Activated T-cell treated with anti-CD3 and anti-CD28 coated beads for 48 hours (primary cell): ENCODE measurements at places on chromosomes 6 and 20.

DNA sequence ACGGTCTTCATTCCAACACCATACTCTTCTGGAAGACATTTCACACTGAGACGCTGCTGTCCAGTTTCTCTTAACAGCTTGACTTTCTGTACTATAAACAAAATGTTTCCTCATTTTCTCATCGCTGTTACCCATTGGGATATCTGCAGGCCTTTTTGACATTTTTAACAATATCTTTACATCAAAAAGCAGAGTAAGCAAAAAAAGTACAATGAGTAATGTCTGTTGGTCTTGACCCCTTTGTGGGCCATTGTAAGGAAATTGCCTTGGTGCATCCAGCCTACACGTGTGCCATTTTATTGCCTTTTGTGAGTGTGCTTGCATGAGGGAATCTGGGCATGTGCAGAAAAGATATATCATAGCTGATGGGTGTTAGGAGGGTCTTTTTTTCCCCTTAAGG is 129.1 kb upstream of the MANEA start:
- DNase-seq, result no peak

DNA sequence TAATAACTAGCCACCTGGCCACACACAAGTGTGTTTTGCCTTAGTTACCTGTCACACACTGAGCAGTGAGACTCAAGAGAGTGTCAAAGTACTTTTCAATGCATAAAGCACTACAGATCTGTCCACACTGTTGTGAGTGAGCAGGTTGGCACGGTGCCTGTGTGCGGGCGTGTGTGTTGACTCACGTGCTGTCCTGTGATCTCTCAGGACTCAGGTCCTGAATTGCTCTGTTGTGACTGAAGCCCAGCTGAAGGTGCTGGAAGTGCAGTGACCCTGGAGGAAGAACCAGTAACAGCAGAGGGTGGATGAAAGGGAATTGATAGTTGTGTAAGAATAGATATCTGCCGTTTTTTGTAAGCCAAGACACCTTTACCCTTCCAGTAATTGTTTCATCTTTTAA is 18.3 kb downstream of the SLC16A10 start:
- DNase-seq, result peak; percentile 23

DNA sequence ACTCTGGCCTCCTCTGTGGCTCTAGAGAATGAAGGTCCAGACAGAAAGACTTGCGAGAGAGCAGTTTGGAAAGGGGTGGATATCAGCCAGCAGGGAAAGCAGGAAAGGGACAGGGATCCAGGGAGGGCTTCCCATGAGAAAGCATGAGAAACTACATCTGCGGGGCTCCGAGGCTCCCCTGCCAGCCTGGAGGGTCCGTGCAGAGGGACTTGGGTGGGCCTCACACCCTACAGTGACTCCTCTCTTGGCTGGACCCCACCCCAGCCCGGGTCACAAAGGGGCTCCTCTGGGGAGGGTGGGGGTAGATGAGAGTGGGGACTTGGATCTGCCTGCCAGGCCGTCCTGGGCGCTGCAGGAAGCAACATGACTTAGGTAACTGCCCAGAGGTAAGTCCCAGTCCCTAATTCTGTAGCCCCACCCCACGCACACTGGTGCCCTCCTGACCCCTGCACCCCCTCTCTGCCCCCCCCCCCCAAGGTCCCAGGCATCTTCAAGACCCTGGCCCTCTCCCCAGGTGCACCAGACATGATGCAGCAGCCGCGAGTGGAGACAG is at the start of gene TMEM239:
Gene TMEM239 (plus strand): TSS at position 335 of the 553 bp plus-strand sequence. CDS start 191 bp downstream, at position 526.
- DNase-seq, result no peak

GRCh38 chr6:161244725-161245124 is 29.1 kb downstream of the AGPAT4 start:
- no peak for DNase-seq

- no peak for DNase-seq
These were observed 36.4 kb downstream of the HDGFL1 start for GRCh38 chr6:22605736-22606135.

DNA sequence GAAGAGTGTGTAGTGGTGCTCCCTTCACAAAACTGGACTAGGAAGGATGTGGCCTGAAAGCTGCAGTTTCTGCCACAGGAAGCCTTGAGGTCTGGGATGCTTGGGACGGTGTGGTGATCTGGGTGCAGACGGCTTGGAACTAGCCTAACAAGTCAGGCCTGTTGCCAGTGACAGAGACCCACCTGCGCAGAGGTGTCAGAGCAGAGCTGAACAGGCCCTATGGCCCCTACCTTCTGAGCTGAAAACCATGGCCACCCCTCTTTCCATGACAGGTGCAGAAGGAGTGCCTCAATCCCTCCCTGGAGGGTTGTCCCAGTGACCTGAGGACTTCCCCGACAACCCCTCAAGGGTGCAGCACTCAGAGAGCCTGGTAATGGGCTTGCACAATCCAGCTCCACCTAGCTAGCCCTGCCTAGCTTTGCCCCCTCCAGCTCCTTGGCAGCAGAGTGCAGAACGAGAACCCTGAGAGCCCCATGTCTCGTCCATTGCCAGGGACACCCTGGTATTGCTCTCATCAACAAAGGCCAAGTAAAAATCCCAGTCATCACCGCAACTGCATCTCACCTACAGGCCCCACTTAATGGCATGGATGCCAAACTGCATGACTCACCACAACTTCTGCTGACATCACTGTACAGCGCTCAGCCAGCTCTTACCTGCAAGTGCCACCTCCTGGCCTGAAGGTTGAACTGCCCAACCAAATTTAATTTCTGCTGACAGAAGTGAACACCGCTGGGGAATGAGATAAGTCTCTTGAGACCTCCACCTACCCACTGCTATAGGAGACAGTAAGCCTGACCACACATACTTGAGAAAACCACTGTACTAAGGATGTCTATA is 563.1 kb downstream of the TFAP2A start:
- no peak for DNase-seq

DNA sequence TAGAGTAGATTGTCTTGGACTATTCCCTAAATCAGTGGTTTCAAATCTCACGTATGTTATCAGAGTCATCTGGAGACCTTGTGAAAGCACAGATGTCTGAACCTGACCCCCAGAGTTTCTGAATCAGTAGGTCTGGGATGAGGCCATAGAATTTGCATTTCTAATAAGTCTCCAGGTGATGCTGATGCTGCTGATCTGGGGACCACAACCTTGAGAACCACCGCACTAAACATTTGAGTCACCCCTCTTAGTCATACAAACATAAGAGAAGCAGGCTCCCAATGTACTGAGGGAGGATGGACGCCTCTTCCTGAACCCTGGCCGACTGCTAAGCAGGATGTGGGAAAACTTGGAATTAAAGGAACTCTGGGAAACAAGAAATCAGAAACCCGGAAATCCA is 187.8 kb upstream of the PRDM1 start:
- DNase-seq, result no peak

GRCh38 chr6:166596776-166597507 is 10.5 kb upstream of the RAMACL start:
- no peak for DNase-seq

DNA sequence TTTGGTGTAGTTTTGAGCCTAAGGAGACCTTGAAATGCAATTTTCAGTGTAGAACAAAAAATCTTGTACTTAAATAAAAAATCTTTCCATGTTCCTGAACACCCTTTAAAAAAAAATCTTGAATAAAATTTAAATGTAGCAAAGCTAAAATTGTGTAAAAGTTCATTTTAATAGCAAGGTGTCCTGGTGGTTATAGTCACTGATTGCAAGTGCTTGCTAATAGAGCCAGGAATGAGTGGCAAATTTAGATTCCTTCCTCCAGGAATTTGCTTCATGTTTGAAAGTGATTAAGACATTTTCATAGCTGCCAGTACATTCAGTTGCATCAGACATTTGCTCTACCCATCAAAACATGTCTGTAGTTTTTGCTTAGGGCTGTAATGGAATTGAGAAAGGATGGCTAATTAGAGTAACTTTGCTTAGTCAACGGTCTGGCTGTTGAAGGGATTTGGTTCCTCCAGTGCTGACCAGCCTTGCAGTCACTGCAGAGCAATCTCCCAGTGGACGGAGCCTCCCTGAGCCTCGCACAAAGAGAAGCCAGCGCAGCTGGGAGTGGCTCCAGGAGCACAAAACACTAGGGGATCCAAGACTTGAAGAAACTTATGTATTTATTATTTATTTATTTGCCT is 36.5 kb downstream of the AKAP12 start:
- DNase-seq, result no peak

- DNase-seq, result no peak
These were observed 8.6 kb upstream of the HECA start for GRCh38 chr6:139126255-139126654.

GRCh38 chr6:45047573-45047972 is 280.6 kb upstream of the RUNX2 start:
- no peak for DNase-seq

DNA sequence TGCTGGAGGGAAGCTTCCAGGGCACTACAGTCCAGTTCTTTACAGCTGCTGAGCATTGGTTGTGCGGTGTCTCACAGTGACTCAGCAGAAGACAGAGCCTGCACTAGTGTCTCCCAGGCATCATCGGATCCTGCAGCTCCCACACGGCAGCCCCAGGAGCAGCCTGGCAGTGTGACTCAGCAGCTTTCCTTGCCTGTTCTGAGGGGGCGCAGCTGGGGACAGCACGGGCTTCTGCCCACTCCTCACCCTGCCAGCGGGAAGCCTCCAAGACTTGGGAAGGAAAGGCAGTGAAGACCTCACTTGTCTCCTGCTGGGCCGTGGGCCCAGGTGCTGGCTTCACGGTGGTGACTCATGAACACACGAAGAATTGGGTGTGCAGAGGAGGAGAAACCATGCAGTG is 165.4 kb downstream of the SYNDIG1 start:
- no peak for DNase-seq

GRCh38 chr6:167112421-167112820 is 10.5 kb upstream of the CCR6 start:
- DNase-seq, result no peak

GRCh38 chr6:17493286-17493685 is 99.9 kb downstream of the CAP2 start:
- DNase-seq, result no peak

GRCh38 chr6:42211726-42212125 is 5.9 kb downstream of the MRPS10 start:
- no peak for DNase-seq

DNA sequence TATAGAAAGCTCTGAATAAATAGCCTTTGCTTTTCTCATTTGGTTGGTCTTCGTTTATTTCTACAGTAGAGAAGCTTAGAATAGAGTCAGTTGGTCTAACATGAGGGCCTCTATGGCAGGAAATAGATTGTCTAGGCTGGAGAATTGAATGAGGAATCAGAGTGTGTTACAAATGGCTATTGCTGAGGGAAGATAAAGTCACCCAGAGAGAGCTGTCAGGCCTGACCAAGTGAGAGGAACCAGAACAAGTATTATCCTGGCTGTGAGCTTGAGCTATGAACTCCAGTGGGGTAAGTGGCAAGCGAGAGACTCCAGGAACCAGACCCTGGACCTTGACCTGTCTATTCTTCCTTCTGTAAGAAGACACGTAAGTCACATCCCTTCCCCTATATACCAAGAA is 353.1 kb downstream of the CD83 start:
- DNase-seq, result no peak

DNA sequence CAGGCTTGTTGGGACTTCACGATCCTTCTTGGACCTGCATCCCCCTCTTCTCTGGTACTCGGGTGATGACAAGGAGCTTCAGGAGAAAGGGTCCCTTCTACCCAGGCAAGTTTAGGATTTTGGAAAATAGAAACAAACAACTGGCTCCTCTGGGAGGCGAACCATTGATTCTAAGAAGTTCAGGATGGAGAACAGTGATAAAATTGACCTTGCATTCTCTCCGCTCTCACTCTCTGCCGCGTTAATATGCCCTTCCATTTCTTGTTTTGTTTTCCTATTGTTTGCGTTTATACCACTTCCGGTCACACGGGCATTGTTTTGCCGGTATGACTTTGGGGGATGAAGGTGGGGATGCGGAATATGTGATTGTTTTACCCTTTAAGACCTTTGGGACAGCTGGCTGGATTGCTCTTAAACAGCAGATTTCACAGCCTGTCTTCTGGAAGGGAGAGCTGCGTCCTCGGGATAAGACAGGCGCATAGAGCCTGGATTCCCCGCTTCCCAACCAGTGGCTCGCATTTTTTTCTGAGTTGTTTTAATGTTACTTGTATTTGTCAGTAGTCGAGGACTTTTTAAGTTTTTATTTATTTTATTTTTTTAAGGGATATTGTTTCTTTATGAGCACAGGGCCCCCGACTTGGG is 144.3 kb upstream of the ZNF184 start:
- no peak for DNase-seq

- peak; percentile 8 for DNase-seq
These were observed 107.7 kb downstream of the CD109 start for GRCh38 chr6:73803562-73804241.

DNA sequence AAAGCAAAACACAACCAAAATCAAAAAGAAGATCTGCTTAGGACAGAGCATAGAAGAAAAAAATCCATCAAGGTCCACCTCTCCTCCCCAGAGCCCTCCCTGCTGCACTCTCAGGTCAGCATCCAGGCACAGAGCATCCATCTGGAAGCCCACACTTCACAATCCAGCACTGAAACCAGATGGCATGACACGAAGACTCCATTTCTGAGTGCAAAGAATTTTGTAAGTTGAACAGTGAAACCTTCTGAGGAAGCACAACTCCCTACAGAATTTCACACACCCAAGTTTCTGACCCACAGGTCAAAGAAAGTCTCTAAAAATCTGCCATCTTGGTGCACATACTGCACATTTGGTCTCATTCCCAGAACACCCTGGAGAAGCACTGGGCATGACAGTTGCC is 128.8 kb upstream of the STXBP5 start:
- DNase-seq, result no peak

DNA sequence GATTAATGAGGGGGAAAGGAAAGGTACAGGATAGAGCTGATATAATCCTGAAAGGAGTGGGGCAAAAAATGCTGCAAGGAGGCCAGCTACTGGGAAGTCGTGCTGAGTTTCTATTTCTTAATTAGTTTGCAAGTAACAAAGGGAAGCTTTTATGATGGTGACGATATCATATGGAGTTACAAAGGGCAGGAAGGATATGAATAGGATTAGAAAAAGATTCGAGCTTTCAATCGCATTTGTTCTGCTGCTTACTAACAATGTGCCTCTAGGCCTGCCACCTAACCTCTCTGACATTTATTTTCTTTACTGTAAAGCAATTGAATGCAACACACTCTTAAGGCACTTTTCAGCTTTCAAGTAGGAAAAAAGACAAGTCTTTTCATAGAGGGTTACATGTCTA is 219.2 kb downstream of the CLVS2 start:
- no peak for DNase-seq

GRCh38 chr6:82910820-82911219 is 154.8 kb downstream of the UBE3D start:
- no peak for DNase-seq

DNA sequence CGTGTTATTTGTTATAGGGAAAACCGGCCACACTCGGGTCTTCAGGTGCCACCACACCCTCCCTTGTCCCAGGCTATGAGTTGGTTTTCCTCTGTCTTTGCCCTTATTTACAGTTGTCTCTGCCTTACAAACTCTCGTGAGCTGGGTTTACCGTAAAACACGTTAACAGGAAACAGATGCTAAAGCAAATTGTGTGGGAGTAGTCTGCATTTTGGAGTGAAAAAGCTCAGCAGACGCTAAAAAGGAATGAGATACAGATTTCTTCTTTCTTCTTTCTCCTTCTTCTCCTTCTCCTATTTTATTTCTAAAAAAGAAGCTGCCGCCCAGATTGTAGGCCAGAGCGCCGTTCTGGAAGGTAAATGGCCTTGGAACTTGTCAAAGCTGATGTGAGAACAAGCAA is 51.9 kb downstream of the APCDD1L start:
- DNase-seq, result no peak
